ENCODE measurements at places on chromosomes 5 and 9. TPM values are rescaled to one million over a fixed set of nuclear protein-coding genes. Genes with fewer than 3 reads are reported as not detected.

THBS4 gene
- total RNA-seq, result not detected

SHISAL2B gene
- total RNA-seq, result not detected

TAS2R1 gene
- total RNA-seq, result not detected

OCLN gene
- 7.7 TPM for total RNA-seq

C5orf15 gene
- 39.5 TPM for total RNA-seq

SKP2 gene
- total RNA-seq, result 46.0 TPM

FGF10 gene
- not detected for total RNA-seq

CCNO gene
- 0.33 TPM for total RNA-seq

BTNL3 gene
- total RNA-seq, result not detected

CD14 gene
- not detected for total RNA-seq

PCDHB11 gene
- total RNA-seq, result 0.65 TPM

PCDHB15 gene
- total RNA-seq, result 0.98 TPM

GFPT2 gene
- total RNA-seq, result 0.98 TPM

HCN1 gene
- not detected for total RNA-seq

FIBCD1 gene
- 0.29 TPM for total RNA-seq

TSLP gene
- total RNA-seq, result not detected

BARHL1 gene
- not detected for total RNA-seq

AGPAT2 gene
- total RNA-seq, result 61.9 TPM

CDC20B gene
- total RNA-seq, result 0.19 TPM

GAPT gene
- not detected for total RNA-seq

ORM2 gene
- total RNA-seq, result not detected

FRRS1L gene
- total RNA-seq, result not detected

TMOD1 gene
- total RNA-seq, result 1.1 TPM

NRARP gene
- 64.3 TPM for total RNA-seq

PNPLA7 gene
- 1.1 TPM for total RNA-seq

OTULINL gene
- under 0.01 TPM for total RNA-seq

ARL14EPL gene
- total RNA-seq, result 0.67 TPM

RASEF gene
- not detected for total RNA-seq

S100Z gene
- not detected for total RNA-seq

LHX3 gene
- not detected for total RNA-seq

AK8 gene
- total RNA-seq, result not detected

SLC6A18 gene
- not detected for total RNA-seq

C5orf47 gene
- not detected for total RNA-seq

PCDH1 gene
- total RNA-seq, result 211 TPM

PCDHB4 gene
- 0.33 TPM for total RNA-seq

IL5 gene
- total RNA-seq, result not detected

OTP gene
- not detected for total RNA-seq

PCDHB10 gene
- total RNA-seq, result 1.1 TPM

PCDHGA7 gene
- 4.6 TPM for total RNA-seq

P4HA2 gene
- total RNA-seq, result 42.8 TPM

FAXDC2 gene
- total RNA-seq, result 6.2 TPM

FCN2 gene
- not detected for total RNA-seq

ADGRD2 gene
- not detected for total RNA-seq

SVEP1 gene
- 0.33 TPM for total RNA-seq

PKN3 gene
- 17.2 TPM for total RNA-seq

Data from vein endothelial cell (primary cell).